ENCODE measurements at places on chromosomes 1 and 21. TPM values are rescaled to one million over a fixed set of nuclear protein-coding genes. Genes with fewer than 3 reads are reported as not detected.

The RIPPLY3 gene
- not detected for total RNA-seq

The FMO2 gene
- 141 TPM for total RNA-seq

The NECTIN4 gene
- total RNA-seq: not detected

The LRRC3 gene
- total RNA-seq: 2.0 TPM

The PIK3CD gene
- 8.2 TPM for total RNA-seq

The UBE4B gene
- 41.7 TPM for total RNA-seq

DNA sequence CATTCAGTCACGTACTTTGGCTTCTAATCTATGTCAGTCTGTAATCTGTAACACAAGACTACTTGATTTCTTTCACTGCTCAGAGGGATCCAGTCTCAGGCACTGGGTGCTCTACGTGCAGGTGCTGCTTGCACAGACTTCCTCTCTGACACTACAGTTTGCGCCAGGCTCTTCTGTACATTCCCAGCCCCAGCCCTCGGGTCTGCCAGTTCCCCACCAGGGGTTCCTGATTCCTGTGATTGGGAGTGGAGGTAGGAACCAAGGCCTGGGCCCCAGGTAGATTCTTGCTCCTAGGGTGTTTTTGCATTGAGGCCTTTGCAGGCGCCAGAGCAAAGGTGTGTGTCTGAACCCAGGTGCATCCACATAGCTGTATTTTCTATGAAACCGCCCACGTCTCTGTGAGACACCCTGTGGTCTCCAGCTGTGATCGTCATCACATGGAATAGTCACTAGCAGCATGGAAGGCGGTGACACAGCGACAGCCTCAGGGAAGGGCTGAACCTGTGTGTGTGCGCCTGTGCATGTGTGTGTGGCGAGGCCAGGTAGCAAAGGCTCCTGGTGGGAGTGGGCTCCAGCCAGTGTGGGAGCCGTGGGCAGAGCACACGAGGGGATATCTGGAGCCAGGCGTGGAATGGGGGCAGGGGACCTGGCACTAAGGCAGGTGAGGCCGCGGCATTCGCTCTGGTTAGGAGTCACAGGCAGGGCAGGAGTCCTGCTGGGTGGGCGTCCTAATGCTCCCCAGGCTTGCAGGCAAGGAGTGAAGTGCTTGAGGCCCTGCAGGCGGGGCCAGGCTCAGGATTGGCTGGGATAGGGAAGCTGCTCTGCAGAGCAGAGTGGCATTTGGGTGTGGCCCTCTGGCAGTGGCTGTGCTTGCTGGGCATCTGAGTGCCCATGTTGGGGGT, 5.2 kb downstream of the GJC2 start:
- peaks cover 10% of the 10 kb centered on the region for H3K4me1 ChIP-seq
- no peak for DNase-seq
- no peaks in the 10 kb centered on the region for H3K36me3 ChIP-seq

DNA sequence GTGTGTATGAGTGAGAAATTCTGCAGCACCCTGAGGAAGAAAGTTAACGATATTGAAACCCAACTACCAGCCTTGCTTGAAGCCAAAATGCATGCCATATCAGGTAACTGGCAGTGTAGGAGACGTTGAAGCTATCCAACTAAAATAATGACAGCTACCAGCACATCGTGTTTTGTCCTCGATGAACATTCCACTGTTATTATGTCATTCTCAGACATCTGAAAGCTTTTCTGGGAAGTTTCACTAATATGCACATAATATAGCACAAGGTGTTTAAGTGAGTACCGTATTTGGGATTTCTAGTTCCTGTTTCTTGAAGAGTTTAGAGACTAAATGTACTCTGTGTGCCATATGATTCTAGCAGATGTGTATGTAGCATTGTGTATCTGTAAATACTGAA, 173.5 kb downstream of the DISC1 start:
- no peaks in the 10 kb centered on the region for H3K27me3 ChIP-seq
- DNase-seq: no peak
- H3K36me3 ChIP-seq: no peaks in the 10 kb centered on the region
- no peak overlapping the region for H3K4me3 ChIP-seq

DNA sequence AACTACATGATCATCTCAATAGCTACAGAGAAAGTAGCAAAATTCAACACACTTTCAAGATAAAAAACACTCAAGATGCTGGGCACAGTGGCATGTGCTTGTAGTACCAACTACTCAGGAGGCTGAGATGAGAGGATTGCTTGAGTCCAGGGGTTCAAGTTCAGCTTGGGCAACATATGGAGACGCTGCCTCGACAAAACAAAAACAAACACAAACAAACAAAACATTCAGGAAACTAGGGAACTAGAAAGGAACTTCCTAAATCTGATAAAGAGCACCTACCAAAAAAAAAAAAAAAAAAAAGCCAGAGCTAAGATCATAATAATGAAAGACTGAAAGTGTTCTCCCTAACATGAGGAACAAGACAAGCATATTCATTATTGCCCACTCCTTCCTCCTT, 22.8 kb upstream of the RNF186 start:
- no peak overlapping the region for H3K27ac ChIP-seq
- no peaks in the 10 kb centered on the region for H3K36me3 ChIP-seq
- no peak overlapping the region for H3K4me3 ChIP-seq
- no peaks in the 10 kb centered on the region for H3K4me1 ChIP-seq
- no peak for DNase-seq
- H3K27me3 ChIP-seq: no peaks in the 10 kb centered on the region

GRCh38 chr1:196034080-196034706, 574.0 kb downstream of the KCNT2 start:
- H3K27me3 ChIP-seq: no peaks in the 10 kb centered on the region
- H3K4me3 ChIP-seq: no peak overlapping the region
- DNase-seq: no peak
- H3K4me1 ChIP-seq: no peaks in the 10 kb centered on the region
- no peak overlapping the region for H3K27ac ChIP-seq

DNA sequence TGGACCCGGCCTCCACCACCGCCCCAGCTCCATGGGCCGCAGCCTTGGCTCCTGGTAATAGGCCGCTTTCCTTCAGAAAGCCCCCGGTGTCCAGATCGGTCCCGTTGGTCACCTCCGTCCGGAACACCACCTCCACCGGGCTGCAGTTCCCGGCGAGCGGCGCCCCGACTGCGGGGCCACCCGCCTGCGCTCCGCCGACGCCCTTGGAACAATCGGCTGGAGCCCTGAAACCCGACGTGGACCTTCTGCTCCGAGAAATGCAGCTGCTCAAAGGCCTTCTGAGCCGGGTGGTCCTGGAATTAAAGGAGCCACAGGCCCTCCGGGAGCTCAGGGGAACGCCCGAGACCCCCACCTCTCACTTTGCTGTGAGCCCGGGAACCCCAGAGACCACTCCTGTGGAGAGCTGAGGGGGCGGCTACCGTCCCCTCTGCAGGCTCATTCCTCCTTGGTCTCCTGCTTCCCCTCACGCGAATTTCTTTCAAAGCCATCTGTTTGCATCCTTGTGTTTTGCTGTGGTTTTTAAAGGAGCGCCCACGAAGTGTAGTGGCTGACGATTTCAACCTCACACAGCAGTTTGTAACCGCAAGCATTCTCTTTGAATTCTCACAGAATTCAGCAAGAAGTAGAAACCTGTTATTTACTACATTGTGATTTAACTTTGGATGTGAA, 6.0 kb downstream of the FCRLB start:
- H3K4me1 ChIP-seq: no peaks in the 10 kb centered on the region
- H3K4me3 ChIP-seq: peak overlapping the region; percentile 87
- no peaks in the 10 kb centered on the region for H3K27me3 ChIP-seq
- peak overlapping the region; percentile 92 for H3K27ac ChIP-seq

GRCh38 chr1:108877348-108878159, 769 bp downstream of the GPSM2 start:
- H3K4me3 ChIP-seq: peak overlapping the region; percentile 78
- no peaks in the 10 kb centered on the region for H3K36me3 ChIP-seq
- H3K27ac ChIP-seq: peak overlapping the region; percentile 69

DNA sequence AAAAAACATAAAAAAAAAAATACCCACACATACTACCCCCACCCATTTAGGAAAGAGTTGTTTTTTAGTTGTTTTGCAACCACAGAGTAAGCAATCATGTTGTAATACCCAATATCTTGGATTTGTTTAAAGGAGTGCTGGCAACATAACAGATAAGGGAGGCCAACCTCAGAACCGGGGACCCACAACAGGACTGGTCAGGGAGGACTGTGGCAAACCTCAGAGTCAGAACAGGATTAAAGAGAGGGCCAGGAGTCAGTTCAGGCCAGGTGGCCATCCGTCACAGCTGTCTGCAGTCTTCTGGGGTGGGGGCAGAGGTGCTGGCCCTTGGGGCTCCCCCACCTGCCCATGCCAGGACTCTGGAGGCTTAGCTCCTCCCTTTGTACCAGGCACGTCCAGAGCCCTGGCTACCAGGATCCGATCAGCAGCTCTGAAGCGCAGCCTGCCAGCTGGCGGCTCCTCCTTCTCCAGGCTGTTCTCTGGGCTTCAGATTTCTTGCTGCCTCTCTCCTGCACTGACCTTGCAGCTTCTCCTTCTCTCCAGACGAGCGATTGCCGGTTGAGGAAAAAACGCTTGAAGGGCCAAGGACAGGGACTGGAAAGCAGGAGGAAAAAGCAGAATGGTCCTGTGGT, 7.9 kb downstream of the H6PD start:
- H3K4me1 ChIP-seq: no peaks in the 10 kb centered on the region
- peak overlapping the region; percentile 90 for H3K27ac ChIP-seq
- H3K36me3 ChIP-seq: no peaks in the 10 kb centered on the region
- peak; percentile 56 for DNase-seq
- H3K27me3 ChIP-seq: no peaks in the 10 kb centered on the region

- H3K4me1 ChIP-seq: no peaks in the 10 kb centered on the region
- no peak for DNase-seq
- H3K36me3 ChIP-seq: no peaks in the 10 kb centered on the region
- no peak overlapping the region for H3K27ac ChIP-seq
- H3K4me3 ChIP-seq: no peak overlapping the region
Measured at GRCh38 chr1:41638086-41639024, 153.9 kb upstream of the EDN2 start.

GRCh38 chr21:17492415-17493168, 20.3 kb upstream of the CXADR start:
- no peaks in the 10 kb centered on the region for H3K27me3 ChIP-seq
- no peak for DNase-seq
- H3K36me3 ChIP-seq: no peaks in the 10 kb centered on the region
- H3K4me1 ChIP-seq: no peaks in the 10 kb centered on the region

DNA sequence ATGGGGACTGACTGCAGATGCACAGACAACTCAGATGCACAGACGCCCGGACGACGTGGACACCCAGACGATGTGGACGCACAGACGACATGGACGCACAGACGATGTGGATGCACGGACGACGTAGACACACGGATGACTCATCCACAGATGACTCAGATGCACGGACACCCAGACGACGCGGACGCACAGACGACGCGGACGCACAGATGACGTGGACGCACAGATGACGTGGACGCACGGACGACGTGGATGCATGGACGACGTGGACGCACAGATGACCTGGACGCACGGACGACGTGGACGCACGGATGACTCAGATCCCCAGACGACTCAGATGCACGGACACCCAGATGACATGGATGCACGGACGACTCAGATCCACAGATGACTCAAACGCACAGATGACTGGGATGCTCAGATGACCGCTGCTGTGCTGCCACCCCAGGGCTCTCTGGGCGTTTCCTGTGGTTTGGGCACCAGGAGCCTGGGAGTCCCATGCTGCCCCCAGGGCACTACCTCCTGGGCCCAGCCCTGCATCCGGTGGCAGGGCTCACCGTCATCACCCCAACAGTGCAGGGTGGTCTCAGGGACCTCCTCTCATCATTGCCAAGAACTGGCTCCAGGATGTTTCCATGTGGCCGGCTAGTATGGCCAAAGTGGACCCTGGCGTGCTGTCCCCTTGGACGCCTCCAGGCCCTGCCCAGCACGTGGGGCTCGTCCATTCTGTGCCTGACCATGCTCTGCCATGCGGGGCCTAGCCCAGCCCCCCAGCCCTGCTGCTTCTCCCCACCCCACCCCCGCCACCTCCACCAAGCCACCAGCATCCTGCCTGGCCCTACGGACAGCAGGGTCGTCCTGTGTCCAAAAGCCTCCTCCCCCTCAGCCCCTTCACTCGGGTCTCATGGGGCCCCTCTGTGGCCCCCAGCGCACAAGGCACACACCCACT, 14.0 kb downstream of the FAAP20 start:
- no peaks in the 10 kb centered on the region for H3K4me1 ChIP-seq
- H3K27me3 ChIP-seq: no peaks in the 10 kb centered on the region
- H3K27ac ChIP-seq: no peak overlapping the region
- no peak for DNase-seq
- no peak overlapping the region for H3K4me3 ChIP-seq

DNA sequence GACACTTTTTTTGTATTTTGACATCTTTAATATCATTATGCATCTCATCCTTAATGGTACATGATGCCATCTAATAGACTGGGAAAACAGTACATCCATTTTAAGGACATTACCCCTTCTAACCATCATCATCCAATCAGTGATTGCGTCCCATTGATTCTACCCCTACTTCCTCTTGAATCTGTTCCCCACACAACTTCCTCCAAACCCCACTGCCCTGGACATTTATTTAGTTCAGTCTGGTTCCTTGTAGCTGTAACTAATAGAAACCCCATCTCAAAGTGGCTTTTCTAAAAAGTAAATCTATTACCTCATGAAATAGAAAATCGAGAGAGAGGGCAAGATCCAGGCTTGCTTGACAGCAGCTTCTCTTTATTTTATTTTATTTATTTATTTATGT, 2.1 kb upstream of the ITLN1 start:
- no peaks in the 10 kb centered on the region for H3K27me3 ChIP-seq
- H3K36me3 ChIP-seq: no peaks in the 10 kb centered on the region
- no peak for DNase-seq

DNA sequence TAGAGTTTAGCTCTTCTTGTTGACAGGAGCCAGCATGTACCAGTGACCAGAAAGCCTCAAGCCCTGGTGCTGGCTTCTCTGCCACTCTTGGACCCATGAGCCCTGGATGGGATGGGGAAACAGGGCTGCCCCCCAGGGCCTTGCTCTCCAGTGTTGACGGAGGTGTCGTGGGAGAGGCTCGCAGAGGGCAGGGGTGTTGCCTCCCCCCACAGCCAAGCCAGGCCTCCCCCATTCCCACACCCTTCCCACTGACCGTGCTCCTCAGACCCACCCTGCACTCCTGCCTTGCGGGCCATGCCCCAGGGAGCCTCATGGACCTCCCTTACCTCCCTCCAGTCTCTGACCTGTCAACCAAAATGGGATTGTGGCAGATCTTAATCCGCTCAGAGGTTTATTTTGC, 123.8 kb upstream of the COL6A1 start:
- no peaks in the 10 kb centered on the region for H3K36me3 ChIP-seq
- no peak for DNase-seq
- no peak overlapping the region for H3K27ac ChIP-seq
- H3K27me3 ChIP-seq: peaks cover 10% of the 10 kb centered on the region
- no peak overlapping the region for H3K4me3 ChIP-seq

GRCh38 chr1:81806432-81806770, 5.7 kb downstream of the ADGRL2 start:
- no peak overlapping the region for H3K4me3 ChIP-seq
- H3K27ac ChIP-seq: no peak overlapping the region
- H3K27me3 ChIP-seq: no peaks in the 10 kb centered on the region
- no peaks in the 10 kb centered on the region for H3K4me1 ChIP-seq

- no peak overlapping the region for H3K4me3 ChIP-seq
- no peaks in the 10 kb centered on the region for H3K27me3 ChIP-seq
- H3K36me3 ChIP-seq: no peaks in the 10 kb centered on the region
- DNase-seq: no peak
- H3K4me1 ChIP-seq: no peaks in the 10 kb centered on the region
Measured at GRCh38 chr1:11704194-11704529, 12.7 kb downstream of the DRAXIN start.
